ENCODE measurements at places on chromosomes 7 and 10. TPM values are rescaled to one million over a fixed set of nuclear protein-coding genes. Genes with fewer than 3 reads are reported as not detected.
A peak's percentile ranks its signal among the peaks of the same experiment; 100 is the strongest.

DNA sequence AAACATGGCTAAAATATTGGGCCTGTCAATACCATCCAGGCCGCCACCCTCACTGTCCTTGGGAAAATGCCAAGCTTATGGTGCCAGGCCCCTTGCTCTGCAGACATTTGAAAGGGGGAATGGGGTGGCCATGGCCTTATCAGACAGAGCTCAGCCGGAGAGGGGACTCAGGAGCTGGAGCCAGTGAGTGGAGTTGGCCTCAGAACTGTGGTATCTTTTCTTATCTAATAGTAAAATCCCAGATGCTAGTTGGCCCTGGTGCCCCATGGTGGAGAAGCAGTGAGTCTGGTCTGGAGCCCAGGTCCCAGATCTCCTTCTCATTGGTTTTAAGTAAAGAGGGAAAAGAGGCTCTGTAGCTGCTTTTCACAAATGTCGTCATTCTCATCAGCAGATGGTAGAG lies 49.6 kb upstream of the SORCS3 start:
- peaks cover 14% of the 10 kb centered on the region for H3K4me1 ChIP-seq
- no peak for DNase-seq
- no peaks in the 10 kb centered on the region for H3K27me3 ChIP-seq
- no peaks in the 10 kb centered on the region for H3K36me3 ChIP-seq

DNA sequence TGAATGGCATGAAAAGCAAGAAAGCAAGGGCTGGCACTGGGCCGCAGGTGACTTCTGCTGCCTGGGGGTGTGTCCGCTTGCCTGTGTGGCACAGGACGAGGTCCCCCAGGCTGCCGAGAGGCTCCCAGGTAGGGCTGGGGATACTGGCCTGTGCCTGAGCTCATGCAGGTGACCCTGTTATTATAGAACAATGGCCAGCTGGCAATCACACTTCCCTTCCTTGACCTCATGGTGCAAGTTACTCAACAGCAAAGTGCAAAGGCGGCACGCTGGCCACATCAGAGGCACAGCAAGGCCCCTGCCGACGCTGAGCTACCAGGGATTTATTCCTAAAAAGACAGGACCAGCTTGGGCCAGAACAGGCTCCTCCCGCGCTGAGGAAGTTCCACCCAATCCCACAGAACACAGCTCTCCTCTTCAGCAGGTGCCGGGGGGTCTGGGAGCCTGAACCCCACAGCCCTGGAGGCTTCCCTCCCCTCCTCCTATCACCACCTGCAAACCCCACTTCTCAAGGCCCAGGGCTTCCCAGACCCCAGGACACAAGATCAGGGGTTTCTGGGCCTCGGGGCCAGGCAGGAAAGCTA lies 1.4 kb upstream of the ADAM8 start:
- H3K4me1 ChIP-seq, result peaks cover 50% of the 10 kb centered on the region
- peak overlapping the region; percentile 3 for H3K4me3 ChIP-seq
- no peaks in the 10 kb centered on the region for H3K27me3 ChIP-seq
- no peak for DNase-seq
- H3K27ac ChIP-seq, result peak overlapping the region; percentile 99

GRCh38 chr7:128868624-128869137 lies 6.0 kb downstream of the ATP6V1F start:
- no peak overlapping the region for H3K27ac ChIP-seq
- peaks cover 5% of the 10 kb centered on the region for H3K36me3 ChIP-seq
- DNase-seq, result no peak

DNA sequence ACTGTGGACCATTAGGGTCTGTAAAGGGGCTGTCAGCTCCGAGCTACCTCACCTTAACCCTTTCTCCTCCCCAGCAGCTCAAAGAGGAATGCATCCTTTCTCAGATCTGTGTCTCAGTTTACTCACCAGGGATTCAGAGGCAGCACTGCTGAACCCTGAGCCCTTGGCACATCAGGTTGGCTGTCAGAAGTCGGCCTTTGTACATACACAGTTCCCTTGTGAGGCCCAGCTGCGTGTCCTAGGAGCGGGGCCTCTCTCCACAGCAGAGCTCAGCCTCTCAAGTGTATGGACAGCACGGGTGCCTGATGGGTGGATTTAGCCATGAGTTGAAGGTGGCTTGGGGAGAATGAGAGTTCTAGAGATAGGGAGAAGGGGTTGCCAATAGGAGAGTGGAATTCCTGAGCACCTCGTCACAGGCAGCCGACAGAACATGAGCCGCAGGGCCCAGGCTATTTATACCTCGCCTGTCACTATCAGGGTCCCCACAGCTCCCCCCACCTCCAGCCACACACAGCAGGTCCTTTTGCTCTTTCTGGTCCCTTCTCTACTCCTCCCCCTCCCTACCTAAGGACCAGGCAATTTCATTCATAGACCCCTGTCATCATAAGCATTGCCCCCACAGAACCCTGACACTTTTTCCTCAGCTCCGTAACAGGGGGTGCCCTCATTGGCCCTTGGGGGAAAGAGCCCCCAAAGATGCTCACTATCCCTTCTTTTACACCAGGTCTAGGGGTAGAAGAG lies 2.1 kb upstream of the FLNC start:
- no peak overlapping the region for H3K4me3 ChIP-seq
- peaks cover 19% of the 10 kb centered on the region for H3K4me1 ChIP-seq
- peaks cover 13% of the 10 kb centered on the region for H3K27me3 ChIP-seq
- no peak overlapping the region for H3K27ac ChIP-seq
- no peak for DNase-seq
- H3K36me3 ChIP-seq, result no peaks in the 10 kb centered on the region

DNA sequence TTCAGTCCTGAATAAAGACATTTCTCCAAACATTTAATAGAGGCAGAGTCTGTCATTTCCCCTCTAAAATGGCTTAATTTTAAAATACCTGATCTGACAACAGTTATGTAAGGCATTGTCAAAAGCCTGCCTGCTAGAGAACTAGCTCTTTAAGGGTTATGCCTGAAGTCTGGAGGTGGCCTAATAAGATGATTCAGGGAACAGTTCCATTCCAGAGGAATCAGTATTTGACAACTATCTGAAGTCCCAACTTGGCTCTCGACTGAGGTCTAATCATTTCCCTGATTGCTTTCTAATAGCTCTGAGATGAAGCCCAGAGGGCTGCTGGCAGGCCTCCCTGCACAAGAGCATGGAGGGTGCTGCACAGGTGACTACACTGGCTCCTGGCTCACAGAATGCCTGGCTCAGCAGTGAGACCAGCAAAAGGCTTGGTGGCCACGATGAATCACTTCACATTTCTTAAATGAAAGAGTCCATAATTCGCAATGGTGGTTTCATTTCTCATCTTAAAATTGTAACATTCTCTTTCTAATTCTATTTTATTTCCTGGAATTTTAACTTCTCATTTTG lies 509.6 kb upstream of the POM121L12 start:
- no peak for DNase-seq
- no peak overlapping the region for H3K27ac ChIP-seq

DNA sequence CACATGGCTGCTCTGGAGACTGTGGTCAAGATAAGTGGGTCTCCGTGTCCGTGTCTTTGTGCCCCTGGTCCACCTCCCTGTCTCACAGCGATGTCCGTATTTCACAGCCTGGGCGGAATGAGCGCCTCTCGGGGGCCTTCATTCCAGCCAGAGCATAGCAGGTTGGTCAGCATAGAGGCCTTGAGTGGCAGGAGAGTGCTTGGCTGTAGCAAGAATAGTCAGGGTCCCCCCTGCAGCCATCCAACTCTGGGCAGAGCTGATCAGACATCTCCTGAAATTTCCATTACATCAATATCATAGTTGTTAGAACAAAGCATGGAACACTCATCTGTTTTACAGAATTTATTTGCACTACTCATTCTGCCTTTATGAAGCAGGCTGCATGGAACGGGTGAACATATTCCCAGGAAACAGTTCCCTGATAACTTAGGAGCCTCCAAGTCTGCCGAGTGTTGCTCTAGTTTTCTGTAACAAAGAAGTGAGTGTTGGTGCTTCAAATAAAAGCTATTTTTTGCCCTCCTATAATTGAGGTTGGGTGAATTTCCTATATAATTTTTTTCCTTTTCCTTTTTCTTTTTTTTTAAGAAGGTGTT lies 255.3 kb downstream of the INHBA start:
- H3K27me3 ChIP-seq, result no peaks in the 10 kb centered on the region
- H3K4me1 ChIP-seq, result no peaks in the 10 kb centered on the region
- H3K27ac ChIP-seq, result no peak overlapping the region

- DNase-seq, result no peak
- no peaks in the 10 kb centered on the region for H3K4me1 ChIP-seq
- no peaks in the 10 kb centered on the region for H3K36me3 ChIP-seq
- H3K27me3 ChIP-seq, result no peaks in the 10 kb centered on the region
Measured at GRCh38 chr7:19030281-19030680, 87.2 kb downstream of the TWIST1 start.

DNA sequence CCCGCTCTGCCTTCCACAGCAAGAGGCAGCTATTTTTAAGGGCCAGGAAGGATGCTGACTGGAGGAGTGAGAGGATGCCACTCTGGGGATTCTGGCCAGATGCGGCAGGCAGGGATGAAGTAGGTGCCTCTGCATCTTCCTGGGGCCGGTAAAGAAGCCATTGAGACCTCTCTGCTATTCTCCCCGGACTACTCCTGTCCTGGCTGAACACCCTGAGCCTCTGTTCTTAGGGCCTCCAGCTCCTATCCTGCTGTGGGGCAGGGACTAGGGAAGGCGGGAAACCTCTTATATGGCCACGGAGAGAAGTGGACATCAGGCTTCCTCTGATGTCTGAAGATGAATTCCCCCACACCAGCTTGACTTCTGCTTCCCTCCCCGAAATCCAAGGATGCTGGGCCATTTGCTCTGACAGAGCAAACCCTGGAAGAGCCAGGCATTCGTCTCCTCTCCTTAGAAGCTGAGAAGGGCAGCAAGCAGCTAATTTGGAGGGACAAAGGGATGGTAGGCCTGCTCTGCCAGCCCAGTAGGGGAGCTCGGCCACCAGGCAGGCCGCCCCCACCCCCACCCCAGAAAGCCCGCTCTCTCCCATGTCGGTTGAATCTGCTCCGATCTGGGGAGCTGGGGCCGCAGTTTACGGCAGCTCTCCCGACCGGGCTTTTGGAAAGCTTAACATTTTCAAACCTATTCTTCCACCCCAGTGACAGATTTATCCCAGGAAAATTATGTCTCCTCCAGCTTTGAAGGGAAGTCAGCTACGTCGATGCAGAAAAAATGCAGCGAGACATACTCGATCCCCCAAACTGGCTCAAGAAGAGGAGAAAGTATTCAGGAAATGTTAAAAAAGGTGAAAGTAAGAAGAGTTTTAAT lies 2.8 kb downstream of the FGF8 start:
- H3K36me3 ChIP-seq, result no peaks in the 10 kb centered on the region
- H3K27ac ChIP-seq, result no peak overlapping the region
- no peak for DNase-seq
- H3K4me1 ChIP-seq, result peaks cover 20% of the 10 kb centered on the region
- no peak overlapping the region for H3K4me3 ChIP-seq
- peaks cover 44% of the 10 kb centered on the region for H3K27me3 ChIP-seq

- H3K27me3 ChIP-seq, result no peaks in the 10 kb centered on the region
- no peak overlapping the region for H3K4me3 ChIP-seq
- no peak overlapping the region for H3K27ac ChIP-seq
- DNase-seq, result no peak
Measured at GRCh38 chr10:102705531-102705930, 8.7 kb downstream of the ARL3 start.

Gene CALML5
- total RNA-seq, result not detected

- no peak for DNase-seq
- H3K27me3 ChIP-seq, result no peaks in the 10 kb centered on the region
- no peak overlapping the region for H3K27ac ChIP-seq
- H3K4me3 ChIP-seq, result no peak overlapping the region
Measured at GRCh38 chr7:80311313-80311712, 176.7 kb downstream of the GNAI1 start.

DNA sequence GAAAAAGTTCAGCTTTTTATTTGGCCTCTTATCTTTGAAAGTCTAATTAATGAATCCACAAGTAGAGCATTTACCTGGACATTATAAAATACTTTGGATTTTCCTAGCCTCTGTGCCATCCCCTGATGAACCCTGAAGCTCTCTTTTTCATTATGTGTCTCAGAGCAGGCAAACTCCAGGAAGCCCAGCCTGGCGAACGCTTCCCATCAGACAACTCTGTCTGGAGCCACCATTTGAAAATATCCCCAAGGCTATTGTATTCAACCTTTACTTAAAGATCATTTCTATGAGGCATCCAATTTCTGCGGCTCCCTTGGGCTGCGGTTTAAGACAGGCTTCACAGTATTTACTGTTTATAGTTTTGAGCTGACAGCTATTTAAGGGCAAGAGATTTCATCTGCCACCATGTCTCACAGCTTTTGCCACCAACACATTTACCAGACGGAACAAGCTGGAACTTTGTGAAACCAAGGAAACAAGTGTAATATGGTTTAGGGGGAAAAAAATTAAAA lies 257.2 kb upstream of the GLI3 start:
- H3K27me3 ChIP-seq, result no peaks in the 10 kb centered on the region
- DNase-seq, result no peak
- no peak overlapping the region for H3K4me3 ChIP-seq
- no peaks in the 10 kb centered on the region for H3K4me1 ChIP-seq

DNA sequence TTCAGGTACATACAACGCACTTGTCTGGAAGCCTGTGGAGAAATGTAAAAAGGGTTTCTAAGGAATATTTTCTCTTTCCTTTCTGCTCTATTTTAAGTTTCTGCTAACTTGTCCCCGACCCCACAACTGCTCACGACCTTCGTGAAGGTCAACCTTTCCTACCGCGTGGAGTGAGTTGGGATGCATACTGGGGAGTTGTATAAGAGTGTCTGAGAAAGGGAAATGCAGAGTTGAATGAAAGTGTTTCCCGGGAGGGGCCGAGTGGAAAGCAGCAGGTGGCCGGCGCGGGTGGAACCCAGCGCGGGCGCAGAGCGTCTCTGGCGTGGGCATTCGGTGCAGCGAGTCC lies 17.9 kb upstream of the ACBD5 start:
- H3K27ac ChIP-seq, result no peak overlapping the region
- DNase-seq, result no peak
- H3K4me3 ChIP-seq, result peak overlapping the region; percentile 55
- peaks cover 21% of the 10 kb centered on the region for H3K4me1 ChIP-seq

Gene AKR1B15
- total RNA-seq, result not detected

Gene CHAT
- total RNA-seq, result not detected

- no peak overlapping the region for H3K4me3 ChIP-seq
- H3K4me1 ChIP-seq, result no peaks in the 10 kb centered on the region
- H3K27ac ChIP-seq, result no peak overlapping the region
- DNase-seq, result no peak
- no peaks in the 10 kb centered on the region for H3K36me3 ChIP-seq
Measured at GRCh38 chr7:31955021-31955420, 115.2 kb downstream of the PDE1C start.

GRCh38 chr7:80089366-80089765 lies 45.3 kb upstream of the GNAI1 start:
- no peaks in the 10 kb centered on the region for H3K4me1 ChIP-seq
- no peak overlapping the region for H3K4me3 ChIP-seq
- no peak overlapping the region for H3K27ac ChIP-seq
- no peak for DNase-seq
- H3K27me3 ChIP-seq, result no peaks in the 10 kb centered on the region

Measured in CD4-positive, alpha-beta memory T cell (primary cell).